Esophagus muscularis mucosa (tissue), 4 donors: ENCODE measurements at places on chromosomes 3 and 15.

DNA sequence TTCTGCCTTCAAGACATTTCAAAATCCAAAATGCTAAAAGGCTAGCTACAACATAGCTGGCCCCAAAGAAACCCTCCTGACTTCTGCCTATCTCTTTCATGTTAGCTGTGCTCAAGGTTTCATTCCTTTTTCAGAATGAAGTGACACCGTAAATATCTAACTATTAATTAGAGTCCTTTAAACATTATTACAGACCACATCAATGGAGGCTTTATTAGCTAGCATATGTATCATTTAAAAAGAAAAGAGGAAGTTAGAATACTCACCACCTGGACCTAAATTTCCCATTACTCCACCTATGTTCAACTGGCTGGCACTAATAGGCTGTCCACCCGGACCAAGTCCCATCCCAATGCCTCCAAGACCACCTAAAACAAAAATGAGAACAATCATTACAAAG, 24.6 kb downstream of the MYEF2 start:
- no peak for DNase-seq

DNA sequence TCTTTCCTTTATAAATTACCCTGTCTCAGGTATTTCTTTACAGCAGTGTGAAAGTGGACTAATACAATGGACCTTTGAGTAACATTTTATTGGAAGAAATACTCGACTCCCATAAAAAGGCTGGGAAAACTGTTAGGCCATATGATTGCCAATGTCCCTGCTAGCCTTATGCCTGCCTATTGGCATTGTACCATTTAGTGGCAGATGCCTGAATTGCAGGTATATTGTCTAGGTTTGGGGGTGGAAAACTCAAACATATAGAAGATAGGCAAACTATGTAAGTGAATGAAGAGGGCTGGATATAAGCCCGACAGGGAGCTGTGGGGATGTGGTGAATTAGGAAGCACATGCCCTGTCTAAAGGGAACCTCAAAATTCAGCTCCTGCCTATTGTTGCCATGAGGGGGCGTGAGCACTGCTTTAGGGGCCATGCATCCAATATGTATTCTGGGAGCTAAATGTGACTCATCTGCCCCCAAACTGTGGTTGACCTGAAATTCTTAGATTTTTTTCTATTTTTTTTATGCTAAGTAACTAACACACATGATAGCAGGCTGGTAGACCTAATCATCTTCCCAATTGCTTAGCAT, 65.2 kb upstream of the TRA2B start:
- DNase-seq: no peak

DNA sequence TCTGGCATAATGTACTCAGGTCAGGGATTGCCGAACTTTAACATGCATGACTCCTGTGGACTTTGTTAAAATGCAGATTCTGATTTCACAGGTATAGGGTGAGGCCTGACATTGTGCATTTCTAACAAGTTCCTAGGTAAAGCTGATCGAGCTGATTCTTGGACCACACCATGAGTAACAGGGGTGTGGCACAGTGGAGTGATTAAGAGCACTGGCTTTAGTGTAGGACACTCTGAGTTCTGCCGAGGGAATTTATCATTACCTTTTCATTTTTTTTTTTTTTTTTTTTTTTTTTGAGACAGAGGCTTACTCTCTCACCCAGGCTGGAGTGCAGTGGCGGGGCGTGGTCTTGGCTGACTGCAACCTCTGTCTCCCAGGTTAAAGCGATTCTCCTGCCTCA, 169.3 kb downstream of the ADAMTS9 start:
- DNase-seq: no peak

DNA sequence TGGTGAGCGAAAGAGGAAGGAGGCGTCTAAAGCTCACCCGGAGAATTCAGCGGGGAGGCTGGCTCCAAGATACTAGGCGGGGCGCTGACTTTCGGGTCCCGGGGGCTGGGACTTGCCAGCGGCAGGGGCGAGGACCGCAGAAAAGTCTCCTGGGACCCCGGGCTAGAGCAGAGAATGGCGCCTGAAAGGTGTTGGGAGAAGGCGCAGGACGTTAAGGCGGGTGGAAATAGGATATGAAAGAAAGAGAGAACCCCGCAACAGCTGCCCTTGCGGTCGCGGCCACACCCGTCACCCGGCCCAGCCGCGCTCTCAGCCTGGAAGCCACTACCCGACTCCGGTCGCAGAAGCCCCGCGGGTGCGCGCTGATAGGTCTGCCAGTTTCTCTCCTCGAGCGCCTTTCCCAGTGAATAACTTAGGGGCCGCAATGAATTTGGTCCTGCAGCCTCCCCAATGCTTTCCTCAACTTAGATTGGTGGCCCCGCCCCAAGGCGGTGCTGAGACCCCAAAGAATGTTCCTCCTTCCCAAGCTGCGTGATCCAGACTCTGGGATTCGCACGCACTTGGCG, 604 bp downstream of the LTK start:
- no peak for DNase-seq

GRCh38 chr3:36904641-36905040, 40.2 kb downstream of the TRANK1 start:
- no peak for DNase-seq

- DNase-seq: no peak
Measured at GRCh38 chr3:175316799-175317198, 457.7 kb downstream of the NAALADL2 start.

GRCh38 chr3:126891141-126891540, 91.8 kb upstream of the PLXNA1 start:
- DNase-seq: no peak

DNA sequence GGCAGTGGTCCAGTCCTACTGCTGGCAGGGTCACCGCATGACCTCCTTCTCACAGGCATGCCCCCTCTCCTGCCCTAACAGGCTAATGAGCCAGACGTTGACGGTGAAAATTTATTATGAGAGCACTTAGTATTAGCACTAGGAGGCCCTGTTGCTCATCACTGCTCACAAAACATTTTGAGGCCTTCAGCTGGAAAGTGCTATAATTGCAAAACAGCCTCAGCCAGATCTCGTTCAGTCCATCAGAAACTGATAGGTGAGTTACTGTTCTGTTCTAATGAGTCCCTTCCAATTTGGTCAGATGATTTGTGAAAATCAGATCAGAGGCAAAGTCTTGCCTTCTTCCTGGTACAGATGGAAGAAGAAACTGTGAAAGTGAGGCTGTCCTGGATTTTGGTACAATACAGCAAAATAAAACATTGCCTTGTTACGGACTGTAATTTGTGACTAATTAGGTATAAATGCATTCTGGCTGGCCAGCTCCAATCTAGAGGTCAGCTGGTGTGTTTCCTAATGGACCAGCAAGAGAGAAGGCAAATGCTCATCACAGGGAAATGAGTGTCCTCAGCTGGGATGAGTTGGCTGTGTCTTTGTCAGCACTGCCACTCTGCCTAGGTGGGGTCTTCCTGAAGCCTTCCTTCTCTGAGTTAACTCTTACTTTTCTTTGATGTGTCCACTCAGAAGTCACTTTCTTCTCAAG, 316.8 kb downstream of the CHST2 start:
- no peak for DNase-seq

- DNase-seq: no peak
Measured at GRCh38 chr15:37072181-37072580, 28.2 kb downstream of the MEIS2 start.

DNA sequence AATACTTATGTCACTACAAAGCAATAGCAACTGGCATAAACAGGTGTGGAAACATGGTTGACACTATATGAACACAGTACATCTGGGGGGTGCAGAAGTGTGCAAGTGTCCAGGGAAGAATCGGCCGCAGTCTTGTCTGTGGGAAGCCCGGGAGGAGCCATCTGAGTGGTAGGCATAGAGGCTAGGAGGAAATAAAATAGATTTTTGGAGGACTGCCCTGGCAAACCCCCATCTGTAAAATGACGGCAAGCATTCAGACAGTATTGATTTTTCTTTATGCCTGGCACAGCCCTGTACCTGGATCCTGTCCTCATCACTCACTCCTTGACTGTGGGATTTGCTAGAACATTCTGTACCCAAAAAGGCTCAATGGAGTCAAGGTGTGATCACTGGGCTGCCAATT, 31.3 kb downstream of the THSD4 start:
- DNase-seq: peak; percentile 70

DNA sequence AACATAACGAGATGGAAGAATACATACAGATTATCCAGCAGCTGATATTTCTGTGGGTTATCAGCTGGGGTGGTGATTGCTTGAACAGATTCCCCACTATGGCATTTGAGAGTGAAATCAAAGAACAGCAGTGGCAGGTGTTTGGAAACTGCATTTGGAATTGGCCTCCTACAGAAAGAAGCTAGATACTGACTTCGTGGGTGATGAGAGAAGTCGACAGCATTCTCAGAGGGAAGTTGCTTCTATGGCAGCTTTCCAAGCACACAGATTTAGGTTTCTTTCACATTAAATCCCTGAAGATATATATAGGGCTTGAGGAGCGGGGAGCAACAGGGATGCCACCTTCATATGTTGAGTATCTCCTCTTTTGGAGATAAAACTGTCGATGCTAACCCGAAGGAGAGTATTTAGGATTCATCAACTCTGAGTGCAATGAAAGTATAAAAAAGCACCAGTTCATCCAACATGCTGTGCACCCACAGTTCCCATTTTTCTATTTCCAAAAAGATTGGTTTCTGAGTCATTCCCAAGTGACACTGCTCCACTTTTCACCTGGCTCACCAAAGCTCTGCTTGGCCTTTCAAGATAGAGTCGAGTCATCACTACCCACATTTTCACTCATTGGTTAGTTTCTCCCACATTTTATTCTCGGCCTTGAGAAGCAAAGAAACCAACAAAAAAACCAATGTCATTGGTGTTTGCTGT, 579.8 kb upstream of the SUCLG2 start:
- no peak for DNase-seq

DNA sequence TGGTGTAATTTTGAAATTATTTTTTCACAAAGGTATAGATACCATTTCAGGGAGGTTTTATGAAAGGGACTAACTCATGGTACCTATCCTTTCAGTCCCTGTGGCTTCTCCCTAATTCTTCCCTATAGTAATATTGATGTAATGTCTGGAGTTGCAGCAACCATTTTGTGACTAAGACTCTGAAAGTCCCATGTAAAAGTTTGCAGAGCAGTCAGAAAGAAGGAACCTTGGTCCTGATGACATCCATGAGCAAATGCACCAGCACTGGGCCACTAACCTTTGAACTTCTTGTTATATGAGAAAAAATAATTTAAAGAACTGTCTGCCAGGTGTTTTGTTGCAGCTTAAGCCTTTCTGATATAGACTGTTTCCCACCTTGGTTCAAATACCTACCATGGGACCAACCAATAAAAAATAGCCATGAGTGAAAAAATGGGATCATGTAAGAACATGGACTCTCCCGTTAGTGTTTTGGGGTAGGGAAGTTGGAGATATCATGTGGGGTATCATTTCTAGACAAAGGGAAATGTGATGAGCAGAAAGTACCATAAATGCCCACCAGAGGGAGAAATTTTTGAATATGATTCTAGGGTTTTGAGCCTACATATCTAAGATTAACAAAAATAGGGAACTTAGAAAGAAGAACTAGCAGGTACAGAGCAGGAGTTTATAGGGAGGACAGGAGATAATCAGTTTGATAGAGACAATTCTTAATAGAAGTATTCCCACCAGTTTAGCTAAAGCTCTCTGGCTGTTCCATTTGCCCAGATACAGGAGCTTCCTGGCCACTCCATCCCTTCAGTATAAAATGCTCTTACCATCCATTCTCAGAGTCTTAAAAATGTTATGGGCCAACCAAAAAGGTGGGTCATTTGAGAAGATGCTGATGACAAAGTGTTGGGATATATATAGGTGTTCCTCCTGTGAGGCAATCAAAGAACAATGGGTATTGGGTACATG, 3.4 kb upstream of the CPOX start:
- no peak for DNase-seq

- DNase-seq: no peak
Measured at GRCh38 chr15:77457905-77458265, 37.2 kb downstream of the HMG20A start.

DNA sequence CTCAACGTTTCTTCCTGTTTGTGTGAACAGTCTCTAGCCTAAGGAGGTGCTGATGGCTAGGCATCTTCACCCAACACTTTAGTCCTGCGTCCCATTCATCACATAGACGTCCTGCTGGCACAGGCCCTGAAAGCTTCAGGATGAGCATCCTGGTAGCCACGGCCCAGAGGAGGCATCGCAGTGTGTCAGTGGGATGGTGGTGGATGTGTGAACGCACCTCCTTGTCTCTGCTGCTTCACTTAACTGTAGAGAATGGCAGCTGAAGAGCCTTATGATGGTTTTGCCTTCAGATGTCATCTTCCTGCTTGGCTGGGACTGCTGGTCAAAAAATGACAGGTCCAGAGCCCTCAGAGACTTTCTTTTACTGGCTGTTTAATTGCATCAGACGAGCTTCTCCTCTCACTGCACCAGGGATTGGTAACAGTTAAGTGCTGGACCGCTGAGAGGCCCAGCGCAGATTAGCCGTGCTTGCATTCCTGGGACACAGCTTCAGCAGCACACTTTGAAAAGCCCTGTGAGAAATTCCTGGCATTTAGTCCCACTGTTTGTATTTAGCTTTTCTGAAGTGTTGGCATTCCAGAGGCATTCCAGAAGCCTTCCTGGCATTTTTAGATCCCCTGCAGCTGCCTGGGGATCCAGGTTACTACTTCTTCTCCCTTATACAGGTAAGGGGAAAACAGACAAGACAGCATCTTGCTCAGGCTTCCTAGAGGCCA, 132.4 kb upstream of the PLXNA1 start:
- no peak for DNase-seq

- DNase-seq: no peak
Measured at GRCh38 chr15:66253418-66254088, at the start of gene MEGF11. Gene MEGF11 (minus strand): TSS chr15:66253750. CDS start chr15:66128403, 125,347 bp downstream.

DNA sequence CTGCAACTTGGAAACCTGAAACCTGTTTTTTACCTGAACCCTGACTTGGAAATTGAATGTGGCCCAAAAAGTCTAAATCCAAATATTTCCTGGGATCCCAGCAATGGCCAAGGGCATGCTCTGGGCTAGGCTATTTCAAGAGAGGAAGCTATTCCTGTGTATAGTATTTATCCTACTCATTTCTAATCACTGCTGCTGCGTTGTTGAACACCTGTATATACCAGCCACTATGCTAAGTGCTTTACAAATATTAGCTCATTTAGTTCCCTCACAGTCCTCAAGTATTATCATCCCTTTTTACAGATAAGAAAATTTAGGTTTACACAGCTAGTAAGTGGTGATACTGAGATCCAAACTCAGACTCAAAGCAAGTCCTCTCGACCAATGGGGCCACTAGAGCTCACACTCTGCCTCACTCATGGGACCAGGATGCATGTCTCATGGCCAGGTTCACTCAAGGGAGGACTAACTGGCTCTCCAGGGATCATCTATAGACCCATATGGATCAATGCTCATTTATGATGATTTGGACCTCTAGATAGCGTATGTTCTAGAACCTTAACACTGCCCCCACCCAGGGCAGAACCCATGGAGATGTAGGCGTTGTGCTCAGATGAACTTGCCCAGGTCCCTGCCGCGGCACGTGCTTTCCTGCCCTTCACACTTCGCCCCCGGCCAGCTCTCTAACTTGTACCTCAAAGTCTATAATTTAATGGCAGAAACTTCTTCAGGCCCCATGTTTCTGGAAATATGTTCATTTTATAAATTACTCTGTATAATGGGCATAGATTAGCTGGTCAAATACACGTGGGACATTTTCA, 2.6 kb upstream of the CCR4 start:
- peak; percentile 66 for DNase-seq

- DNase-seq: no peak
Measured at GRCh38 chr15:94233441-94233840, 2.1 kb downstream of the MCTP2 start.
